ENCODE measurements at places on chromosomes 5 and 9.

GRCh38 chr9:75438716-75439115 lies 350.4 kb downstream of the OSTF1 start:
- DNase-seq = no peak

- no peak for DNase-seq
These were observed 5.0 kb upstream of the RASGRF2 start for GRCh38 chr5:80955082-80955590.

DNA sequence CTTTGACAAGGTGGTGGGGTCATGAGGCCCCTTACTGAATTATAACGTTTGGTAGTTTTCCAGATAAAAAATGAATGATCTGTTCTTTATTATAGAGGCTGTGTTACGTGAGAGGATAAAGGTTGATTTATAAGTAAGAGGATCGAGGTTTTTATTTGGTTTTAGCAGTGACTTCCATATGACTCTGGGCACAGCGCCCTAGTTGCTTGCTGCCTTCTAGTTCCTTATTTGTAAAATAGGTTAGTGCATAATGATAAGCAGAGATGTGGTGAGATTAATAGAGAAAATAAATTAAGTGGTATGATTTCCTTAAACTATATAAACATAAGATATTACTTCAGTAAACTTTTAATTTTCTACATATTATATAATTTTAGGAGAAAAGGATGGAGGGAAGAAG lies 29.8 kb downstream of the MRRF start:
- no peak for DNase-seq

- DNase-seq = no peak
These were observed 18.5 kb downstream of the DDX31 start for GRCh38 chr9:132651259-132651658.

DNA sequence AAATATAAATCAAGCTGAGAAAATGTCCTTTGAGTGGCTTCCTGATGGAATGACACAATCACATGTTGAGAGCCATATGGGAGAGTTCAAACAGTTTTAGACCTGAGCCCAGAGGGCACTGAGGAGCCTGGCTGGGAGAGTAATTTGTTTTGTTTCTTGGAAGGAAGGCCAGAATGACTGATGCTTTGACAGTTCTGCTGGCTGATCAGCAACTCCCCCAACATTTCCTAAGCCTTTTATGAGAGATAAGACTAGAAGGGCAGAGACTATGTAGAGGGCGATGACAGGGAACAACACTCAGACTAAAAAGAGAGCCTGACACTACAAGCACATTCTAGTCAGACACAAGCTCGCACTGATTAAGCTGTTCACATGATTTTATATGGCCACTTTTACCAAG lies 169.2 kb downstream of the COX7C start:
- no peak for DNase-seq

GRCh38 chr5:50655810-50656205 lies 10.6 kb upstream of the PARP8 start:
- DNase-seq = no peak

GRCh38 chr9:18114559-18115475 lies 359.1 kb upstream of the ADAMTSL1 start:
- DNase-seq = no peak

GRCh38 chr5:168858371-168858770 lies 279.2 kb upstream of the PANK3 start:
- DNase-seq = no peak

DNA sequence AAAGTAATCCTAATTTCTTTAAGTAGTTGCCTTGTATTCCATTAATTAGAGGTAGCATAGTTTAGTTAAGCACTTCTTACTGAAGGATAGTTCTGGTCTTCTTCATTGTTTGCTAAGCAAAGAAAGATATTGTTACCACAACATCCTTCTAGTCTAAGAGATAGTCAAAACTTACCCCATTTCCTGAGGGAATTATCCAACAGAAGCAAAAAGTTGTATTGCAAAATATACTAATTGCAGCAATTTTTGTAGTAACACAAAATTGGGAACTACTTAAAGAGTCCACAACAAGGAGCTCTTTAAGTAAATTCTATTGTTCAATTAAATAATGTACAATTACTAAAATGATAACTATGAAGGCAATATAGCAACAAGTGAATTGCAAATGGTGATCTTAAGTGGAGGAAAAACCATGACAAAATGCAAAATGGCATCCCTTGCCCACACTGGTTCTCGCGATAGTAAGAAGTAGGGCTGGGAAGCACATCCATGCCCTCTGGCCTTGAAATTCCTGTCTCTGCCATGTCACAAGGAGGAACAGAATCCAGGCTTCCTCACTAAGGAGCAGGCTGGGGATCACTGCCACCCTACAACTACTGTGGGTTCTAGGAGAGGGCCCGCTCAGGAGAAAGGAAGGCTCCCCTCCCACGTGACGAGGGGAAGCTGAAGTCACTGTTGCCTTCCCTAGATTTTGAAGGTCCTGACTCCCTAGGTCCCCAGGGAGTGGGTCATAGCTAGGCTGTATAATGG lies 23.3 kb upstream of the MEGF9 start:
- no peak for DNase-seq

DNA sequence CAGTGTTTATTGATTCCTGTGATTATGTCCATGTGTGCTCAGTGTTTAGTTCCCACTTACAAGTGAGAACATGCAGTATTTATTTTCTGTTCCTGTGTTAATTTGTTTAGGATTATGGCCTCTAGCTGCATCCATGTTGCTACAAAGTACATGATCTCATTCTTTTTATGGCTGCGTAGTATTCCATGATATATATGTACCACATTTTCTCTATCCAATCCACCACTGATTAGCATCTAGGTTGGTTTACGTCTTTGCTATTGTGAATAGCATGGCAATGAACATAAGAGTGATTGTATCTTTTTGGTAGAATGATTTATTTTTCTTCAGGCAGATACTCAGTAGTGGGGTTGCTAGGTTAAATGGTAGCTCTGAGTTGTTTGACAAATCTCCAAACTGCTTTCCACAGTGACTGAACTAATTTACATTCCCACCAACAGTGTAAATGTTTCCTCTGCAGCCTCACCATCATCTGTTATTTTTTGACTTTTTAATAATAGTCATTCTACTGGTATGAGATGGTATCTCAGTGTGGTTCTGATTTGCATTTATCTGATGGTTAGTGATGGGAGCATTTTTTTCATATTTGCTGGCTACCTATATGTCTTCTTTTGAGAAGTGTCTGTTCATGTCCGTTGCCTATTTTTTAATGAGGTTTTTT lies 47.5 kb upstream of the ELL2 start:
- no peak for DNase-seq

DNA sequence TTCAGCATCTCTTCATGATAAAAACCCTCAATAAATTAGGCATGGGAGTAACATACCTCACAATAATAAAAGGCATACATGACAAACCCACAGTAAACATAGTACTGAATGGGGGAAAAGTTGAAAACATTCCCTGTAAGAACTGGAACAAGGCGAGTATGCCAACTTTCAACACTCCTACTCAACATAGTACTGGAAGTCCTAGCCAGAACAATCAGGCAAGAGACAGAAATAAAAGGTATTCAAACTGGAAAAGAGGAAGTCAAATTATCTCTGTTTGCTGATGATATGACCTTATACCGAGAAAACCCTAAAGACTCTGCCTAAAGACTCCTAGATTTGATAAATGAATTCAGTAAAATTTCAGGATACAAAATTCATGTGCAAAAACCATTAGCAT lies 167.6 kb downstream of the TMEM38B start:
- DNase-seq = no peak

- DNase-seq = no peak
These were observed 63.7 kb downstream of the SLC1A1 start for GRCh38 chr9:4553951-4554381.

- DNase-seq = no peak
These were observed 375.0 kb downstream of the MAN2A1 start for GRCh38 chr5:110064603-110065268.

GRCh38 chr9:92170848-92171247 lies 55.6 kb upstream of the SPTLC1 start:
- DNase-seq = no peak

DNA sequence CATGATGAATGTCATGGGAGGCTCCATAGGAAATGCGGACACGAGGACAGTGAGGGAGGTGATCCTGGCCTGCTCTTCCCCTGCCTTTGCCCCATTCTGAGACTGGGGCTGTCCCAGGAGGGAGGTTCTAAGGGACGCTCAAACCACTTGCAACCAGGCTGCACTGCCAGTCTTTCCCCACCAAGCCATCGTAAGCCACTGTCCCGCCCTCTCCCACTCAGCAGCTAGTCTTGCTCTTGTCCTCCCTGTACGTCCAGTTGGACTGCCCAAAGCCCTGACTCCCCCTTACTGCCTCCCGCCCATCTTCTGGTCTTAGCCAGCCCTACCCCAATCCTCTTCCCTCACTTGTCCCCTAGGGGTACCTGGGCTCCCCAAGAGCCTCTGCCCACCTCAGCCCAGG lies 115.7 kb downstream of the FSTL4 start:
- no peak for DNase-seq
